T1000 (cell line): ENCODE measurements at places on chromosomes 5 and 9.
A peak's percentile ranks its signal among the peaks of the same experiment; 100 is the strongest.

DNA sequence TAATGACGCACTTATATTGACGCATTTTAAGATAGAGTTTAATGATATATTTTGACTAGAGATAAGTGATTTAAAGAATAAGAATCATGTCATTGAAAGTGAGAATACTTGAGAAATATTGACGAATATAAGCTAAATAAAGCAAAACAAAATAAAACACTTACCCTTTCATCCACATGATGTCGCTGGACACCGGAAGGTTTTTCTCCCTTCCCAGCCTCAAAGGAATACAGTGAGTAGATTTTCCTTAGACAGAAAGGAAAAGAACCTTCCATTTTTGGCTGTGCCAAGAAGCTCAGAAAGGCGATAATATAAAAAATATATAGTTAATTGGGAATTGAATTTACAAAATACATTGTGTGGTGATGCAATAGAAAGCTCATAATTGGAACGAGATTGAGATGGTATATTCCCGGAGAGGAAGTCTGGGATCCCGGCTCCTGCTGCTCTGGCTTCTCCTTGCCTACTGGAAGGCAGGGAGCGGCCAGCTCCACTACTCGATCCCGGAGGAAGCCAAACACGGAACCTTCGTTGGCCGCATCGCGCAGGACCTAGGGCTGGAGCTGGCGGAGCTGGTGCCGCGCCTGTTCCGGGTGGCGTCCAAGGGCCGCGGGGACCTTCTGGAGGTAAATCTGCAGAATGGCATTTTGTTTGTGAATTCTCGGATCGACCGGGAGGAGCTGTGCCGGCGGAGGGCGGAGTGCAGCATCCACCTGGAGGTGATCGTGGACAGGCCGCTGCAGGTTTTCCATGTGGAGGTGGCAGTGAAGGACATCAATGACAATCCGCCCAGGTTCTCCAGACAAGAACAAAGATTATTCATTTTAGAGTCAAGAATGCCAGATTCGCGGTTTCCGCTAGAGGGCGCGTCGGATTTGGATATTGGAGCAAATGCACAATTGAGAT is at the start of gene PCDHA5:
TSS of gene PCDHA5 (plus strand) at position 239 of the 906 bp plus-strand sequence.
- no peak for DNase-seq

DNA sequence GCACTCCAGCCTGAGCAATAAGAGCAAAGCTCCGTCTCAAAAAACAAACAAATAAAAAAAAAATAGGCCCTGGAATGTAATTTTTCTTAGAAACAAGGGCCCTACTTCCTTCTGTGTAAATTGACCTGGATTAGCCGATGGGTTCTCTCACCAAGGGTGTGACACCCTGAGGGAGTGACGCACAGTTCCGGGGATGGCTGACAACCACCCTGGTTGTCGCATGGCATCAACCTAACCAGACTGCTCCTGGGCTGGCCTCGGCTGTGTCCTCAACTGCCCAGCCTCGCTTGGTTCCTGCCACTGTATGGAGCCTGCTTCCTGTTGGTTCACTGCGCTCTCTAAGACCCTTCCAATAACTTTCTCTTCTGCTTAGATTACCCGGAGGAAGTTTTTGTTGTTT is 51.2 kb upstream of the SPATA31D4 start:
- DNase-seq = no peak

DNA sequence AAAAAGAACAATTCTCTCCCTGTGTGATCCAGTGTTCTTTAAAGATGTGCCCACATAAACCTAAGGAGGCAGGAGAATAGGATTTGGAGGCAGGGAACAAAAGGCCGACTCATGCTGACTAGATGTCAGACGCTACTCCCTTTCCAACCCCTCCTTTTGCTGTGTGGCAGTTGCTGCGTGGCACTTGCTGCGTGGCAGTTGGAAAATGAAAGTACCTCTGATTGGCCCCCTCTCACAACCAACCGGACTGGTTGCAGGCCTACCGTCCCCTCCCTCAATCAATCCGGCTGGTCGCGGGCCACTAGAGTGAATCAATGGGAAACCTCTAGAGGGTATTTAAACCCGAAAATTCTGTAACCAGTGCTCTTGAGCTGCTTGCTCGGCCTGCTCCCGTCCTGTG is 551.0 kb downstream of the KIF4B start:
- no peak for DNase-seq

- DNase-seq = no peak
These were observed 57.2 kb upstream of the GHR start for GRCh38 chr5:42366051-42366450.

DNA sequence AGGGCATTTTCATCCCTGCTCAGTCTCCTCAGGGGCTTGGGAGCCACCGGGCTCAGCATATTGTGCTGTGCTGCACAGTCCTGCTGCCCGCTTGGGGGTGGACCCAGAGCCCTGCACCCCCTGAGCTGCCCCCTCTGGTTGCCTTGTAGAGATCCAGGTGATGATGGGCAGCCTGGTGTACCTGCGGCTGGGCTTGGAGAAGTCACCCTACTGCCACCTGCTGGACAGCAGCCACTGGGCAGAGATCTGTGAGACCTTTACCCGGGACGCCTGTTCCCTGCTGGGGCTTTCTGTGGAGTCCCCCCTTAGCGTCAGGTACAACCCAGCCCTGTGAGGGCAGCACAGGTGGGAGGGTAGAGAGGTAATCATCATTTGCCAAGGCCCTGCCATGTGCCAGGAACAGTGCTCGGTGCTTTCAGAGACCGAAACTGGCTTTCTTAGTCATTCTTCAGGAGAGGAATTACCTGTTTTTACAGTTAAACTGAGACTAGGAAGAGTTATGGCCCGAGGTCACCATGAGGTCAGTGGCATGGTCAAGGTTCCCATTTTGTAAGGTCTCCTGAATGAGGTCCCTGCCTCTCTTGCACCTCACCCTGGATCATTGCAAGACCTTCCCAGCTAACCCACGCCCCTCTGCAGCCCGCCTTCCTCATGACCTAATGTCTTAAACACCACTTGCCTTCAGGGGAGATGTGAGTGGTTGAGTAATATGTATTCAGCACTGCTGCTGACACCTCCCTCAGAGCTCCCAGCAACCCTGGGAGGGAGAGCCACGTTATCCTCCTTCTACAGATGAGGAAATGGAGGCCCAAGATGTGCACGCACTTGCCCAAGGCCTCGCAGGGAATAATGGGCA is 7.5 kb downstream of the NHP2 start:
- DNase-seq = peak; percentile 55

- DNase-seq = no peak
These were observed 66.0 kb downstream of the FER start for GRCh38 chr5:108813673-108814072.
